Stimulated activated CD8-positive, alpha-beta memory T cell treated with anti-CD3 and anti-CD28 coated beads, Interleukin-2, amount 100 ng/mL, for 1 hour (primary cell): ENCODE measurements at places on chromosomes 7 and 10.
A peak's percentile ranks its signal among the peaks of the same experiment; 100 is the strongest.

- DNase-seq = no peak
Measured at GRCh38 chr10:105398202-105398601, 757.1 kb downstream of the SORCS3 start.

GRCh38 chr7:26369593-26369992 lies 77.9 kb downstream of the SNX10 start:
- DNase-seq = no peak

DNA sequence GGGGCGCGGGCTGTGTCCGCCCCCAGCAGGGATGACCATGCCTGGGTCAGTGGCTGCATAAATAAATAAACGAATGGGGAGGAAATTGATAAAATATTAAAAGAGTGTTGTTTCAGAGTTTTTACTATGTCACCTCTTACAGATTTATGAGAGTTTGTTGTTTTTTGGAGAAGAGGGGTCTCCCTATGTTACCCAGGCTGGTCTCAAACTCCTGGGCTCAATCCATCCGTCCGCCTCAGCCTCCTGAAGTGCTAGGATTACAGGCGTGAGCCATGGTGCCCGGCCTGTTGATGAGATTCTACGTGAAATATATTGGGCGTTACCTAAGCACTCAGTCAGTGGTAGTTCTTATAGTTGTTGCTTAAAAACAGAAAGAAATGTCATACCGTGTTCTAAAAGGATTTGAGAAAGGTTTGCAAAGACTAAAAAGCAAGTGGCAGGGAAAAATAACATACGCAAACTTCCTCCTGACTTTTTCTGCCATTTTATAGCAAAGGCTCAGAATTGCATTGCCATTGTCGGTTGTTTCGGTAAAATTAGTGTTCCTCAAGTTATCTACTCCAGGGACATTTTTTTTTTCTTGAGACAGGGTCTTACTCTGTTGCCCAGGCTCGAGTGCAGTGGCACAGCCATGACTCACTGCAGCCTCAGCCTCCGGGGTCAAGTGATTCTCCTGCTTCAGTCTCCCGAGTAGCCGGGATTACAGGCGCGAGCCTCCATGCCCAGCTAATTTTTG lies 39.5 kb upstream of the FOXK1 start:
- no peak for DNase-seq

- no peak for DNase-seq
Measured at GRCh38 chr7:19852192-19852591, 78.8 kb upstream of the TMEM196 start.

DNA sequence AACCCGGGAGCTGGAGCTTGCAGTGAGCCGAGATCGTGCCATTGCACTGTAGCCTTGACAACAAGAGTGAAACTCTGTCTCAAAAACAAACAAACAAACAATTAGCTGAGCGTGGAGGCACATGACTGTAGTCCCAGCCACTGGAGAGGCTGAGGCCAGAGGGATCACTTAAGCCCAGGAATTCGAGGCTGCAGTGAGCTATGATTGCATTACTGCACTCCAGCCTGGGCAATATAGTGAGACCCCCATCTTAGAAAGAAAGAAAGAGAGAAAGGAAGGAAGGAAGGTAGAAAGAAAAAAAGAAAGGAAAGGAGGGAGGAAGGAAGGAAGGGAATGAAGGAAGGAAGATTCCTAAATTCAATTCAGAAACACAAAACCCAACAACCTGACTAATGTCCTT lies 141.3 kb upstream of the TNRC18 start:
- DNase-seq = no peak

DNA sequence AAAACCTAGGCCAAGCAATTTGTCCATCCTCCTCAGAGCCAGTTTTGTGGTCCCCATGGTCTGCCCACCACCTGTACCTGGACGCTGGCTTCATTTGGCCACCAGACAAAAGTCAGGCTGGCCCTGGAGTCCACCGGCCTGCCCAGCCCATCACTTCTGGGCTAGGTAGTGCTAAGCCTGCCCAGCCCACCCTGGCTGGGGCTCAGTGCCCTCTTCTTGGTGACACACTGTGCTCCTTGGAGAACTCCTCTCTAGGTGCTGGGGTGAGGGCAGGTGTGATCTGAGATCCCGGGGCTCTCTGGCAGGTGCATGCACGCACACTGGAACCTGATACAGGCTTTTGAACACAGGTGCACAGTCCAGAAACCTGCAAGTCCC lies 1.1 kb downstream of the AIFM2 start:
- DNase-seq = no peak

DNA sequence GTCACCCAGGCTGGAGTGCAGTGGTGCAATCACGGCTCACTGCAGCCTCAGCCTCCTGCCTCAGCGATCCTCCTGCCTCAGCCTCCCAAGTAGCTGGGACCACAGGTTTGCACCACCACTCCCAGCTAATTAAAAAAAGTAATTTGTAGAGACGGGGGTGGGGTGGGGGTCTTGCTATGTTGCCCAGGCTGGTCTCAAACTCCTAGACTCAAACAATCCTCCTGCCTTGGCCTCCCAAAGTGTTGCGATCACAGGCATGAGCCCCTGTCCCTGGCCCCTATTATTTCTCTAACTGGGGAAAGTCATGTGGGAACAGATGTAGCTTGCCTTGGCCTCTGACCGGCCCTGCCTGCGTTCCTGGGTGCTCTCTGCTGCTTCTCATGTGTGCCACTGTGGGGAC lies 178.7 kb downstream of the RNF216 start:
- no peak for DNase-seq

- no peak for DNase-seq
Measured at GRCh38 chr7:127732306-127732705, 80.3 kb downstream of the SND1 start.

DNA sequence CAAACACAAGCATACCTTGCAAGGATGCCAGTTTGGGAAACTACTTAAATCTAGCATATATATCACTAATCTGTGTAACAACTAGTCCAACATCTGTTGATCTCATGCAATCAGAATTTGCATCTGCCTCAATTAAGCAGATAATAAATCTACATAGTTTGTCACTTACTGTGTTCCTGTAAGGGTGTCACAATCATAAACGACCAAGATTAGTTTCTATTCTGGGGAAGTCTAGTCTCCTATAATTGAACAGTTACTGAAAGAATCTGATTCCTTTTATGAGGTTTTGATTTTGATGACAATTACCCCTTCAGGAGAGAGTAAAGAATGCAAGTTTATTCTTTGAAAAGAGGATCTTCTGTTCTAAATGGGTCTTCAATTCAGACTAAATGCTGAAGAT lies 85.5 kb upstream of the LRRN3 start:
- DNase-seq = no peak

- no peak for DNase-seq
Measured at GRCh38 chr10:113982296-113982695, 61.4 kb upstream of the ADRB1 start.

GRCh38 chr10:33600381-33600780 lies 265.9 kb upstream of the NRP1 start:
- DNase-seq = no peak

DNA sequence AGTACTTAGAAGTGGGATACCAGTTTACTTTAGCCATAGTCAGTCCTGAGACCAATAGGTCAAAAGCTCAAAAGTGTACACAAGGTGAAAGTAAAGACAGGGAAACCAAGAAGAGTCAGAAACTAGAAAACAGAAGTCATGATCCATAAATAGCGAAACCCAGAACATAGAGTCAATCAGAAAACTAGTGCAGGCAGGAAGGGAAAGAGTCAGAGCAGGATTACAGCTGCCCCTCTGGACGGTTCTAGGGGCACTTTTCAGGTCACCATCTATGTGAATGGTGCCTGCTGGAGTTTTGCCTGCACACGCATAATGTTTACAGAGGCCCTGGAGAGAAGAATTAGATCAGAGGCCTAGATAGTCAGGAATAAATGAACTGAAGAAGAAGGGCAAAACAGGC lies 22.4 kb upstream of the DMTF1 start:
- no peak for DNase-seq

DNA sequence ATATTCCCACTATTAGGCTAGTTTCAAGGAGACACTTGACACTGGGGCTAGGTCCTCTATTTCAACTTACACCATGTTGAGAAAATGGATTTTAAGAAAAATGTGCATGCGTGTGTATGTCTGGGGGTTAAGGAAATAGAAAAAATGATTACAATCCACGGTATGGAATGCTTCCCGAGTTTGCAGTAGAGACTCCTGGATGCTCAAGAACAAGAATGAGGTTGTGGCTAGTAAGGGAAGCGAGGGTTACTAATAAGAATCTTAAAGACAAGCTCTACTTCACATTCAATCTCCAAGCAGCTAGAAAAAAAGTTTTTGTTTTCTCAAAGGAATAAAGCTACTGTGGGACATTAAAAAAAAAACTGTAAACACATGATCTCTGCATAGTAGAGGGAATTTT lies 54.7 kb downstream of the ANK3 start:
- DNase-seq = no peak

GRCh38 chr10:58444876-58445275 lies 59.7 kb downstream of the TFAM start:
- DNase-seq = no peak

- DNase-seq = no peak
Measured at GRCh38 chr7:11127114-11127785, 153.6 kb downstream of the PHF14 start.

- peak; percentile 4 for DNase-seq
Measured at GRCh38 chr10:80664071-80664680, 126.5 kb downstream of the SH2D4B start.

DNA sequence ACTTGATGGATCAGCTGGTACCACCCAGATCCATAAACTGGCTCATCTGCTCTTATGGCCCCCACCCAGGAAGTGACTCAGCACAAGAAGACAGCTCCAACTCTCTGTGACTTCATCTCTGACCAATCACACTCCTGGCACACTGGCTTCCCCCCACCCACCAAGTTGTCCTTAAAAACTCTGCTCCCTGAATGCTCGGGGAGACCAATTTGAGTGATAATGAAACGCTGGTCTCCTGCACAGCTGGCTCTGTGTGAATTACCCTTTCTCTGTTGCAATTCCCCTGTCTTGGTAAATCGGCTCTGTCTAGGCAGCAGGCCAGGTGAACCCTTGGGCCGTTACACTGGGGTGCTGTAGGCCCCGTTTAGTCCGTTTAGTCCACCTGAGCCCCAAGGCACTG lies 23.4 kb upstream of the BNIP3 start:
- no peak for DNase-seq

GRCh38 chr10:75220274-75220673 lies 9.7 kb downstream of the VDAC2 start:
- no peak for DNase-seq

DNA sequence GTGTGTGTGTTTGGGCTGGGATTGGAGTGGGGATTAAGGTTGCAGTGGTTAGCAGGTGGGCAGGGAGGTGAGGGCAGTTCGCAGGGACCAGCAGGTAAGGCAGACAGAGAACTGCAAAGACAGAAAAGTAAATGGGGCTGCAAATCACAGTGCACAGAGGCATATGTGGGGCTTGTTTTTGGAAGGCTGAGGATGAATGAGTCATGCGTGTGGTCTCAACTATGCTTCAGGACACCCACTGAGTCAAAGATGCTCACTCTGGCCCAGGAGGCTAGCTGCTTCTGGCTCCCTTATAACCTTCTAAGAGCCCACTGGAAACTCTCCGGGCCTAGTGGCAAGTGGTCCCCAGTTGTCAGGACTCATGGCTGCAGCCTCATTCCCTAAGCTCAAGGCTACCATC lies 118.2 kb downstream of the ZNF248 start:
- no peak for DNase-seq

DNA sequence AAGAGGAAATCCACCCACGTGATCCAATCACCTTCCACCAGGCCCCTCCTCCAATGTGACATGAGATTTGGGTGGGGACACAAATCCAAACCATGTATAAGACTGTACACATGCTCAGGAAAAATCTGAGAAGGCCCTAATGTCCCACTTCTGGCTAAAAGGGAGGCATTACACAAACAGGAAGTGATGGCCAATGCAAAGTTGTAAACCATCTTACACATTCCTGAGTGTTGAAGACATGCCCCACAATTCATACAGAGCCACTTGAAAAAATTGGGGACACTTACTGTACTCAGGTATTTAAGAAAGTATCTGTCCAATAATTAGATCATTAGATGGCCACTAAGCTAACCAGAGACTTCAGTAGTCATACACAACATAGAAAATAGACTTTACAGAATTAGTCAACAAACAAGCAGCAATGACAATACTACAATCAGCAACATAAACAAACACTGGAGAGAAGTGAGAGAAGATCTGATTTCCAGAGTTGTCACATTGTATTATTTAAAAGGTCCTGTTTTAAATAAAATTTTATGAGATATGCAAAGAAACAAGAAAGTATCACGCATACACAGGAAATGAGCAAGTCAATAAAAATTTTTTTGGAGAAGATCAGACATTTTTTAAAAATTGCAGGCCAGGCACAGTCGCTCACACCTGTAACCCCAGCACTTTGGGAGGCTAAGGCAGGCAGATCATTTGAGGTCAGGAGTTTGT lies 143.3 kb downstream of the DGKI start:
- DNase-seq = no peak

- no peak for DNase-seq
Measured at GRCh38 chr7:51316666-51317581, at the start of gene COBL. TSS of gene COBL (minus strand) at chr7:51316809. CDS start at chr7:51316633, 176 bp downstream.

DNA sequence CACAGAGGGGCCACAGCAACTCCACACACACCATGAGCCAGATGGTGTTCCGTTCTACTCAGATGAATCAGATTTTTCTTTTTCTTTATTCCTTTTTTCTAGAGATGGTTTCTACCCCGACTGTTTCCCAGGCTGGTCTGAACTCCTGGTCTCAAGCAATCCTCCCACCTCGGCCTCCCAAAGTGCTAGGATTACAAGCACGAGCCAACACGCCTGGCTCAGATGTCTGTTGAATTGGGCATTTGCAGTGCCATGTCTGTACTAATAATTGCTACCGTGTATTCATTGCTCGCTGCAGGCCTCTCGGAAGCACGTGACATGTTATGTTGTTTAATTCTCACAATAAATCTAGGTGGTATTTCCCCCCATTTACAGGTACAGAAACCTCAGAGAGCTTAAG lies 67.2 kb downstream of the RABGEF1 start:
- DNase-seq = no peak

DNA sequence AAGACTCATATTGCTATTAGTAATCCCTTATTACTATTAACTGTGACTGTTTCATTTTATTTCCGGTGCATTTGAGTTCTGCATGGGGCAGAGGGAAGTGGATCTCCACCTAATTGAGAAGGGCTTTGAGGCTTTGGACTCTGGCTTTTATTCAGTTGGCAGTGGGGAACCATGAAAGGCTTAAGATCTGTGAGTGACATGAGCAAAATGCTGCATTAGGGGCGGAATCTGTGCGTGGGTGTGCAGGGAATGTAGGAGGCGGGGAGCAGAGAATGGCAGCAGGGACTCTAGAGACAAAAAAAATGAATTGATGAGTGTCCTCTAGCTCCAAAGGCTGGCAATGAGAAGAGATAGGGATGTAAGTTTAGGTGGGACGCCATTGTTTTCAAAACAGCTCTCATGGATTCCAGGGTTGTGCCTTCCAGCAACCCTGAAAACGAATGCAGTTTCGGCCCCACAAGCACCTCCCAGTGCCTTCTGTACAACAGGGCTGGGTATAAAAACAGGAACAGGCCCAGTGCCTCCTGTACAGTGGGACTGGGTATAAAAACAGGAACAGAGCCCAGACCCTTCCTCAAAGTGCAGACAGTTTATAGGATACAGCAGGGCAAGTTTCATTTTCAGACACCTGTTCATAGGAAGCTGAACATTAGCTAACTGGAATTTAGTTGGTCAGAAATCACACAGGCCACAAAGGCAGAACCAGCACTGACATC lies 663.3 kb upstream of the FOXK1 start:
- no peak for DNase-seq

GRCh38 chr7:135238112-135238744 lies 4.6 kb downstream of the STRA8 start:
- DNase-seq = no peak

- DNase-seq = no peak
Measured at GRCh38 chr10:131267814-131268095, 43.8 kb downstream of the TCERG1L start.

- no peak for DNase-seq
Measured at GRCh38 chr10:69663369-69663947, 33.4 kb downstream of the FAM241B start.

- no peak for DNase-seq
Measured at GRCh38 chr7:74006032-74006431, 21.9 kb upstream of the ELN start.
